ENCODE measurements at places on chromosomes 3 and 15. TPM values are rescaled to one million over a fixed set of nuclear protein-coding genes. Genes with fewer than 3 reads are reported as not detected.

The CCR9 gene
- not detected for total RNA-seq

The FAM107A gene
- 4.5 TPM for total RNA-seq

The ROBO1 gene
- total RNA-seq: 182 TPM

The CCDC39 gene
- not detected for total RNA-seq

Measured in type B pancreatic cell (in vitro differentiated cells).